ENCODE measurements at places on chromosomes 12 and 14. TPM values are rescaled to one million over a fixed set of nuclear protein-coding genes. Genes with fewer than 3 reads are reported as not detected.

DNA sequence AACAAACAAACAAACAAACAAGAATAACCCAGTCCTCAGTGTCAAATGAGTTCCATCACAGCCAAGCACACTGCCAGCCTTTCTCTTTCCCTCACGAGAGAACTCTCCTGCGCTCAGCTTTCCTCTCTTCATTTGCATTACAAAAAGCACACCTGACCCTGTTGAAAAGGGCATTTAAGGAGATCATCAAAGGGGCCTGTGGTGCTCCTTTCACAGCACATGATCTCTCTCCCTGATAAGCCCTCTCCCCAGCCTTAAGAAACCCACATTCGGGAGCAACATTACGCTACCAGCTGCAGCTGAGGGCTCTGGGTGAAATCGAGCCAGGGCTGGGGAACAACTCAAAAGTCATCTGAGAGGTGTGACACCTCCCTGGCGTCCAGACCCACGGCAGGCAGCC, 165.6 kb upstream of the TMCC3 start:
- no peak for DNase-seq

- peak; percentile 85 for DNase-seq
Observed at GRCh38 chr12:105084251-105085250, at the start of gene ALDH1L2. TSS of gene ALDH1L2 (minus strand) at chr12:105084458. CDS start at chr12:105084436, 22 bp downstream.

- DNase-seq = no peak
Observed at GRCh38 chr14:73888971-73889370, 2.3 kb downstream of the ZNF410 start.

- peak; percentile 9 for DNase-seq
Observed at GRCh38 chr14:104926619-104927431, 2.1 kb downstream of the PLD4 start.

The NRIP2 gene
- total RNA-seq = 1.2 TPM

The SIX6 gene
- total RNA-seq = not detected

The ATN1 gene
- total RNA-seq = 71.4 TPM

- no peak for DNase-seq
Observed at GRCh38 chr12:132144810-132145168, 532 bp downstream of the NOC4L start.

GRCh38 chr14:48325486-48325885, 650.1 kb upstream of the MDGA2 start:
- DNase-seq = no peak

The NEUROD4 gene
- total RNA-seq = not detected

GRCh38 chr14:56061051-56061450, 57.2 kb upstream of the PELI2 start:
- no peak for DNase-seq

- DNase-seq = no peak
Observed at GRCh38 chr12:75684678-75685616, 173.5 kb upstream of the KRR1 start.

GRCh38 chr12:13713556-13714410, 267.6 kb downstream of the GRIN2B start:
- DNase-seq = no peak

- DNase-seq = no peak
Observed at GRCh38 chr12:127722611-127723010, 544.4 kb upstream of the TMEM132C start.

GRCh38 chr12:29816874-29817725, 33.4 kb upstream of the TMTC1 start:
- DNase-seq = no peak

DNA sequence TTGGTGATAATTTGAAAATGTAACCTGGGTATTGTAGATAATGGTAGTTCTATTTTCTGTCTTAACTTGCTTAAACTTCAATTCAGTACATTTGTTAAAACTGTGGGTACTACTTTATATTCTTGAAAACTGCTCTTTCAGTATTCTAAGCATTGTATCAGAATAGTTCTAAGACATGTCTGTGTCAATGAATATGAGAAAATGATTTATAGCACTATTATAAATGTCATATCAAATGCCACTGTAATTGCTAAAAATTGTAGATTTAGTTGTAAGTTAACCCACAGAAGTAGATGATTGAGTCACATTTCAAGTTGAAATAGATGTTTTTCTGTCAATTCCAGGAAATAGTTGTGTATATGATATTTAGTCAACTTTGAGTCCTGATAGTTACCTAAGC, 2.4 kb downstream of the NAA30 start:
- DNase-seq = no peak

GRCh38 chr14:58167057-58167456, 15.0 kb upstream of the ARMH4 start:
- no peak for DNase-seq

DNA sequence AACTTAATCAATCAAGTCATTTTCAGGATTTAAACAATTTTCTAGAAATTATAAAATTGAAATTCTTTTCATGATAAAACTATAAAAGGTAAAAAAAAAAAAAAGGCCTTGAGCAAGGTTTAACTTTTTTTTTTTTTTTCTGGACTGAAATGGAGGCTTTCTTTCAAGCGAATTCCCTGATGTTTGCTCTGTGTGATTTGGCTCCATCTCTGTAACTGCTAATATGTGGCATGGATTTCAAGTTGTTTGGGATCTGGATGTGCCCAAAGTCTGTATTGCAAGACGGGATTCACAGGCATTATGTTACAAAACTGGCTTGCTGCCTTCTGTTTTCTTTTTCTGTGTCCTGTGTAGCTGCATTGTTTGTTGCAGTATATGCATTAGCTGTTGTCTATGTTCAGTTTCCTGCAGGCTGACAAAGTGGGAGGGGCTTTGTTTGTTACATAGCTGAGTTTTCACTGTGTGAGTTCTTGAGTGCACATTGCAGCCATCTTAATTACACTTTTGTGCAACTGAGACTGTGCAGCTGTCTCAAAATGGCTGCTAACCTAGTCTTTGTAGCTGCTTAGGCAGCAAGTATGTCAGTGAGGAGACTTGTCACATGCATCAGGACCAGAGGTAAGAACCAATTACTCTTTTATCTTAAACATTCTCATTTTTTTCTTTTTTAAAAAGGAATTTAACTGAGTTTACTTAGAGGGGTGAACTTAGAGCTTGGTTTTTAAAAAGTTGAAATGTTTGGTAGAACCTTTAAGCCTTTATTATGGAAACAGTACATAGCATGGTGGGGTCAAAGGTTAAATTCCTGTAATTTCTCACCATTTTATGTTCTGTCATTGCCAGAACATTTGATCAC, 19.5 kb downstream of the ATF7IP start:
- no peak for DNase-seq

The OR8S1 gene
- not detected for total RNA-seq

- no peak for DNase-seq
Observed at GRCh38 chr12:108807476-108807875, 49.9 kb downstream of the SSH1 start.

The KITLG gene
- total RNA-seq = 8.6 TPM

DNA sequence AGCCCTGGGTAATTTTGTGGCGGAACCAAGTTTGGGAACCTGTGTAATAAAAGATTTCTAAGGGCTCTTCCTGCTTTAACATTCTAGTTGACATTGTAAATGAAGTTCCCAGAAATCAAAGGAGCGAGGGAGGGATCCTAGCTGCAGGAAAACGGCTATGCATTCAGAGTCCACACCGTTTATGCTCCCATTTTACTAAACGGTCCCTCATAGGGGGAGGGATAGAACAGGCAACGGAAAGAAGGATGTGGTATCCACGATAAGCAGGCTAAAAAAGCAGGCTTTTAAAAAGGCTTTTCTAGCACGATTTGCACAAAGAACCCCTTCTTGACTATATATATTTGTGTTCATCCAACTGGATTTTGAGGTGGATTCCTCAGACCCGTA, 559 bp downstream of the SYNJ2BP start:
- no peak for DNase-seq

The ERGIC2 gene
- total RNA-seq = 91.1 TPM

The HOXC4 gene
- not detected for total RNA-seq

The GRIN2B gene
- total RNA-seq = 0.03 TPM

- DNase-seq = no peak
Observed at GRCh38 chr12:70692681-70693288, 55.6 kb upstream of the PTPRB start.

- no peak for DNase-seq
Observed at GRCh38 chr12:110105159-110105558, 19.0 kb upstream of the IFT81 start.

The PHETA1 gene
- 29.8 TPM for total RNA-seq

The TAS2R8 gene
- total RNA-seq = not detected

The SDR9C7 gene
- not detected for total RNA-seq

DNA sequence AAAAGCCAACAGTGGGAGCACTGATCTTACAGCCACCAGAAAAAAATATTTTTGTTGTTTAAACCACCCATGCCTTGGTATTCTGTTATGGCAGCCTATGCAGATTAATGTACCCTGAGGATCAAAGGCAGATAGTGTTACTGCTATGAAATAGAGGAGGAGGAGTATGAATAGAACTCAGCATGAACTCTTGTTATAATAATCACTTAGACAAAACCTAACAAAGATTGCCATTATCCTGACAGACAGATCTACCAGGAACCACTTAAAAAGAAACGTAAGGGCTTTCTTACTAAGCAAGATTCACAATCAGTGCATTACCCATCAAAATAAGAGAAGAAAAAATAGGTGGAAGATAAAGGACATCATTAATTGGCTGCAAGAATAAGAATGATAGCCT, 558.3 kb downstream of the GALC start:
- no peak for DNase-seq

DNA sequence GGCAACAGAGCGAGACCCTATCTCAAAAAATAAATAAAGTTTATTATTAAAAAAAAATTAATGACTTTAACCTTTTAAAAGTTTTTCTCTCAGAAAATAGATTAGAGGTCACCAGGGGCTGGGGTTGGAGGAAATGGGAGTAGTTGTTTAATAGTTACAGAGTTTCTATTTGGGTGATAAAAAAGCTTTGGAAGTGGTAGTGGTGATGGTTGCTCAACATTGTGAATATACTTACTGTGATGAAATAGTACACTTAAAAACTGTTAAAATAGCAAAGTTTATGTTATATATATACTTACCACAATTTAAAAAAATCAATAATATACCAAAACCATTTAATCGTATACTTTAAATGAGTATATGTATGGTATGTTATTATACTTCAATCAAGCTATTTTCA, 59.6 kb downstream of the ARL6IP4 start:
- no peak for DNase-seq

DNA sequence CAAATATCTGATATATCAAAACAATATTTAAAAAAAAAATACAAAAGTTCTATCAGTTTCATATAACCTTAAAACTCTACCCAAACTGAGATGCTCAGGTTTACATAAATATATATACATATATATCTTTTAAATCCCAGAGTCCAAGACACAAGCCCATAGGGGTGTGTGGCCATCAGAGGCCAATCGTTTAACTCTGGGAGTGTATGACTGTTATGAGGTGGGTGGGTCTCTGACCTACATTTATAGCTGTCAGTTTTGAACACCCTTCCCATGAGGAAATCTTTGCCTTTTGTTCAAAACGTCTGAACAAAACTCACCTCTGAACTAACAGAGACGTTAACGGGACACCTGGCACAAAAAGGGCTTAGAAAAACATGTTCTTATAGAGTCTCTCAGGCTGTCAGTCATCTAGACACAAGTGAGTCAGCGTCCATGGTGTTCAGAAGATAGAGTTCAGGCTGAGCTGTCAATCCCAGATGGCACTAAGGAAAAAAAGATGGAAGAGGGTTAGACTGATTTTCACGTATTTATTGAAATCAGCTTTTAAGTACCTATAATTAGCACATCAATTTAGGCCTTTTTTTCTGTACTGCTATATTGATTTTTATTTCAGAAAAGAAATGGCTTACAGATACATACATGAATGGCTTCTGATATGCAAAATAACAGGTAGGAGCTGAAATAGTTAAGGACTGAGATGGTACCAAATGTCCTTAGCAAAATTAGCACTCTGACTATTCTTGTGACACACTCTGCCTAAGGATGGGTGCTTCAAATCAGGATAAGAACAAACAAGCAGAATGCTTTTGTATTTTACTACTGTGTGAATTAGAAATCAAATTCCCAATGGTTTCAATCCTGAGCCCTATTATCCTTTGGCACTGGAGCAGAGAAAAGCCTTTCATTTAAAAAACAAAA, 29.2 kb downstream of the HIGD1C start:
- DNase-seq = no peak

GRCh38 chr12:41441180-41441579, 253.1 kb downstream of the PDZRN4 start:
- DNase-seq = no peak

DNA sequence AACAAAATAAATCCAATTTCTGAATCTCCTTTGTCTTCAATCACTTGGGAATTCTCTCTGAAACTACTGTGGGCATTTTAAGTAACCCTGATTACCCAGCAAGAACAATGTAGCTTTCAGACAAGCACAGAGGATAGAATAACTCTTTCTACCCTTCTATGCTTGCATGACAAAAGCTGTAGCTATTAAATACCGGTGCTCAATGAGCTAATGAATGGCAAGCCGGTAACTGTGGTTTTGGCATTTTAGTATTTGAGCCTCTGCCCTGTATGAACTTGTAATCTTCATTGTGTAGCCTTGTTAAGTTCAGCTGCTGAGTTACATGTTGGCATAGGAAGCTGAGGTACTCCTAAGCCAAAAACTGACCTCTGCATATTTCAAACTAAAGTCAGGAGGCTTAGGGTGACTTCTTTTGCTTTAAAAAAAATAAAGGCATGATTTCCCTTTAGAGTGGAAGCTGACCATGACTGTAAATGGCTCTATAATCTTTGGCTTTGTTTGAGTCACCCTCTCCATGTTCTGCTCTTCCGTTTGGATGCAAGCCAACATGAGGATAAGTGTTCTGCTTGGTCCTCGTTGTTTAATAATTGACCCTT, 171.0 kb upstream of the HIF1A start:
- no peak for DNase-seq

GRCh38 chr14:62303437-62303836, 541.2 kb downstream of the SNAPC1 start:
- DNase-seq = no peak

- DNase-seq = no peak
Observed at GRCh38 chr14:102573591-102574046, 18.8 kb upstream of the RCOR1 start.

The YARS2 gene
- 11.6 TPM for total RNA-seq

GRCh38 chr14:95240859-95241813, 78.6 kb downstream of the CLMN start:
- no peak for DNase-seq

GRCh38 chr12:2561367-2561766, 233.4 kb upstream of the FKBP4 start:
- no peak for DNase-seq

- DNase-seq = no peak
Observed at GRCh38 chr12:65125247-65125646, 4.1 kb upstream of the WIF1 start.

The TAC3 gene
- not detected for total RNA-seq

GRCh38 chr12:50635364-50635763, 128.5 kb upstream of the ATF1 start:
- peak; percentile 42 for DNase-seq

The WNT5B gene
- total RNA-seq = 2.1 TPM

The EGLN3 gene
- total RNA-seq = 153 TPM

The CEP83 gene
- 9.8 TPM for total RNA-seq

Measured in left ventricle myocardium inferior (tissue), 1 donor.